ENCODE measurements at places on chromosomes 13 and 19.

DNA sequence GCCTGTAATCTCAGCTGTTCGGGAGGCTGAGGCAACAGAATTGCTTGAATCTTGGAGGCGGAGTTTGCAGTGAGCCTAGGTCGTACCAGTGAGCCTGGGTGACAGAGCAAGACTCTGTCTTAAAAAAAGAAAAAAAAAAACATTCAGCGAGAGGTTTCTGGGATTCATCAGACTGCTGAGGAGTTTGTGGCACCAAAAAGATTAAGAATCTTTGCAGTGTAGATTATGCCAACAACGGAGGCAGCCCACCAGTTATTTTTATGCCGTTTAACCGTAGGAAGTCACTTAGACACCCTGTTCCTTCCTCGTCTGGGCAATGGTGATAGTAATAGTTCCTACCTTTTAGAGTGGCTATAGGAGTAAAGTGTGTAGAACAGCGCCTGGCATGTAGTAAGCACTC lies 2.5 kb downstream of the COX6B1 start:
- no peak for DNase-seq

DNA sequence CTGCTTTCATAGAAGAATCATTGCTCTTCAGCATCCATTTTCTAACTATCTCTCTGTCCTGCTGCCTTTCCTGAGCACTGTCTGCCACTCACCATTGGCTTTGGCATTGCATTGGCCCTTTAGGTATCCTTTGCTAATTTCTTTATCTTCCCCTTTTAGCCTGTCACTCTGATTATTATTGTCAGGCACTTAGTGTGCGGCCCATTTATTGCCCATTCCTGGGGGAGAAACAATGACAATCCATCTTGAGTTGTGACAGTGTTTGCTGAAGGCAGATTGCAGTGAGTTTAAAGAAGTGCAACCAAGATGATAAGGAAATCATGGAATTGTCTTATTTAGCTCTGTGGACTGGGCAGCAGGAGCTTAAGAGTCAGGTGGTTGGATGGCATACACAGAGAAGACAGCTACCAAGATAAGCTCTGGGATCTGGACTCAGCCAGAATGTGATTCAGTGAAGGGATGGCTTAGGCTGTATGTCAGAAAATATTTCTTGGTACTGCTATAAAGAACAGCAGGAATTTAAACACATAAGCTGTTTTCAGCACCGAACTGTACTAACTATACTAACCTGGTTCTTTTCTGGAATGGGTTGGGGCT lies 25.3 kb downstream of the B3GLCT start:
- DNase-seq: no peak

DNA sequence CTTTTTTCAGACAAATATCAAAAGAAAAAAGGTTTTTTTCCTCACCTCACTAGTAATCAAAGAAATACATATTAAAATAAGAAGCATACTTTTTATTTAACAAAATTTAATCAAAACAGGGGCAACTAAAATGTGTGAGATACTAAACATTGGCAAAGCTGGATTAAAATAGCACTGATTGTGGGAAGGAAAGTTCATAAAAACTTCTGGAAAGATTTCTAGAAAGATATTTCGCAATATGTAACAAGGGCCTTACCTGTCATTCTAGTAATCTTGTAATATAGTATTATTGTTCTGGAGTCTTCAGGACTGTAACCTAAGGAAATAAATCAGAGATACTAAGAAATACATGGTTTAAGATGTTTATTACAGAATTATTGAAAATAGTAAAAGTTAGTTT lies 482.5 kb downstream of the SUCLA2 start:
- no peak for DNase-seq

DNA sequence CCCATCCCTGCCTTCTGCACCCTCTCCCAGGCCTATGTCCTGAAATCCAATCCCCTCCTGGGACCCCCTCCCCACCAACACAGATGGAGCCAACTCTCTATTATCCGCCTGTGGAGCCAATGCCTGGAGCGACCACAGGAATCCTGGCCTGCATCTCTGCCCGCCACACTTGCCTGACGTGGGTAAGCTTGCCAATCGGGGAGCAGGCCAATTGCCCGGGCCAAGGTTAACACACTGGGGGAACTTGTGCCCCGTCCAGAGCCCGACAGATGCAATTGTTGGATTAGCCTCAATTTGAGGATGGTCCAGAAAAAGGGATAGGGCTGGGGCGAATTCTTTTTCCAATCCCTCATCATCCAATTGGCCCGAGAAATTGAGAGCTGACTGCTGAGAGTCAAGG lies 5.9 kb downstream of the WIZ start:
- DNase-seq: no peak

- no peak for DNase-seq
Measured at GRCh38 chr13:101673360-101674105, 221.1 kb downstream of the ITGBL1 start.

GRCh38 chr19:4742723-4743646 lies 19.3 kb upstream of the DPP9 start:
- no peak for DNase-seq

- peak; percentile 17 for DNase-seq
Measured at GRCh38 chr13:99226513-99226912, 25.9 kb downstream of the UBAC2 start.

GRCh38 chr19:17339088-17339741 lies 1.9 kb downstream of the GTPBP3 start:
- no peak for DNase-seq

DNA sequence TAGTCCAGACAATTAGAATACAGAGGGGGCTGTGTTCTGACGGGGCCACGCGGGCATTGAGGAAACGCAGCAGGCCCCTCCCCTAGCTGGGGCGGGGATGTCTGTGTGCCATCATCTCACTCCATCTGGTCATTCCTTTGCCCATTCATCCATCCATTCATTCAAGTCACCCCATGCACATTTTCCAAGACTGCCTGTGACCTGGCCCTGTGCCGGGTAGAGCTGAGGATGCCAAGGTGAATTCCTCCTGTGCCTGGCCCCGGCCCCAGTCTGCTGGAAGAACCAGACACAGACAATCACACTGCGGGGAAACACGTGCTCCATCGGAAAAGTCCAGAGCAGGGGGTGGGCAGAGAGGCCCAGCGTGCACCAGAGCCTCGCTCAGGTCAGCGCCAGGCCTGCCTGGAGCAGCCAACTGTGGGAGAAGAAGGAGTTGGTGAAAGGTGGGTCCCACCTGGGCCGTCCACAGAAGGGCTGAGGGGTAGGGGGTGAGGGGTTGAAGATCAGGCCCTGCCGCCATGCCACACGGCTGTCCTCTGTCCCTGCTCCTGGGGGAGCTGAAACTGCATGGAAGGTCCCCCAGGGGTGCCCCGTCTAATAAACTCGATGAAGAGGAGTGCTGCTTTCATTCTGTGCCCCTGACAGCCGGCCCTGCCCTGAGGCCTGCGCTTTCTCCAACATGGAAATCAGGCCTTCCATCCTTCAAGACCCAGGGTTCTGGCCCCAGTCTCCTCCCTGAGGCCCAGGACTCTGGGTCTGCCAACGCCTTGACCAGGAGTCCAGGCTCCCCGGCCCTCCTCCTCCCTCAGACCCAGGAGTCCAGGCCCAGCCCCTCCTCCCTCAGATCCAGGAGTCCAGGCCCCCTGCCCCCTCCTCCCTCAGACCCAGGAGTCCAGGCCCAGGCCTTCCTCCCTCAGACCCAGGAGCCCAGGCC lies 1.6 kb upstream of the CACNG6 start:
- no peak for DNase-seq

GRCh38 chr13:59946944-59947343 lies 216.8 kb downstream of the DIAPH3 start:
- no peak for DNase-seq

DNA sequence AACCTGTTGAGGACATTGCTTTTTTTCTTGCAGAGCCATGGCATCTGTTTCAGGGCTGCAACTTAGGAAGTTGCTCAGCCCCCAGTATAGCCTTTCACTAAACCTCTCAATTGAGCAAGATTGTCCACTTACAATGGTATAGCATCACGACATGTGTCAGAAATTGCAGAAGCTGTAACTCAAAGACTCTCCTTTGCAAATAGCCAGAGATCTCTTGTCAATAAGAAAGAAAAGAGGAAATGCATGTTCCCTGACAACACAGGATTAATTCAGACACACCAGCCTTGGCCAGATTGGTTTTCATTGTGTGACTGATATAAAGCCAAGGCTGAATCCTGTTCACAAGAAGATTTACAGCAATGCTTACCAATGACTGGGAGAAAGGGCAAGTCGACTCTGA lies 38.7 kb upstream of the CYSLTR2 start:
- DNase-seq: no peak

DNA sequence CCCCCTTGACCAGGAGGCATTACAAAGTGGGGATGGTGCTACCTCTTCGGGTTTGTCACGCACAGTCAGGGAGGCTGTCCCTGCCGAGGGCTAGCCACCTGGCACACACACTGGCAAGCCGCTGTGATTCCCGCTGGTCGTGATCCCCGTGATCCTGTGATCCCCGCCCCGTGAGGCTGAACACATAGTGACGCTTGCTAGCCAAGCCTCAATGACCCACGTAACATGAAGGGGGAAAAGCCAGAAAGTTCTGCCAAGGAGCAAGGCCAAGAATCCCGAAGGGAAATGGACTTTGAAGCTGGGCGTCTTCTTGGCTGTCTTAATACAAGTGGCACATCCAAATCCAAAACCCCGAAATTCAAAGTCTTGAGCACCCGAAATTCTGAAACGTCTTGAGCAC lies 13.7 kb downstream of the LDLR start:
- DNase-seq: no peak

GRCh38 chr19:53461866-53462265 lies 5.7 kb upstream of the ZNF813 start:
- no peak for DNase-seq

DNA sequence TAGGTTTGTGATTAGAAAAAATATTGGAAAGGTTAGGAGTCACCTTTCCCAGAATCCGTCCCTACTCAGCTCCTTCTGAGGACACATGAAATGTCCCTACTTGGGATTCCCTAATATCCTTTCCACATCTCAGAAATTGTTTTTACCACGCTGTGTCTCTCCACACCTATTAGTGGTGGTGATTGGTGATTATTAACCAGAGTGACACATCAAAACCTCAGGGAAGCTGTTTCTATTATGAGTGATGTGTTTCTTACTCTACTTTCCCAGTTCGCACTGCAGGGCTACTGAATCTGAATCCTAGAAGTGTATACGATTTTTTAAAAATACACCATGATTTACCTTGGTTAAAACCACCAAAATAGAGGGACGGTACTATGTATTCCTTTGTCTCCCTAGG lies 460.8 kb downstream of the TBC1D4 start:
- no peak for DNase-seq

DNA sequence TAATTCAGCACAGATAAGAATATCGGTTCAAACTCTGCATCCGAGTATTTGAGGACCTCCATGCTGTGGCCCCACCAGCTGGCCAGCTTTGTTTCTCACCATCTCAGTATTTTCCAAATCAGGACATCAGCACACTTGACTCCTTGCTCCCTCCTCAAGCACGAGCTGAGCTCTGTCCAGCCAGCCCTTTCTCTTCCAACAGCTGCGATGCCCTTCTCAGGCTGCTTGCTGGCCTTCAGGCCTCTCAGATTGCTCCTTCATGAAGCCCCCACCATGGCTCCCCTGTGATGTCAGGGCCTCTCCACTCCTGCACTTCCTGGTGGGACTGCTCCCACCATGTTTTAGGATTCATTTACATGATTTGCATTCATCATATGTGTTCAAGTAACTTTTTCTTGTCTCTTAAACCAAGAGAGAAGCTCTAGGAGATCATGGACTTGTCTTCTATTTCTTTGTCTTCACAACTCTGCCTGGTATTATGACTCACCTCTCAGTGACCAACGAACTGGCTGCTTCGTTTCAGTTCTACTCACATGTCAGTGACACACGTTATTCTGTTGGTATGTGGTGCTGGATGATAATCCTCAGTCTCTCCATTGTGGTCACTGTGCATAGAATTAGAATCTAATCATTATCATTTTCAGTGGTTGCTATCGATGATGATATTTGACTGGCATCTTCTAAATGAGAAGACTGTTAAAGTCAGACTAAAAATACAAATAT lies 471.7 kb downstream of the EFNB2 start:
- no peak for DNase-seq

- DNase-seq: no peak
Measured at GRCh38 chr13:46522748-46523030, 30.3 kb upstream of the LRCH1 start.

DNA sequence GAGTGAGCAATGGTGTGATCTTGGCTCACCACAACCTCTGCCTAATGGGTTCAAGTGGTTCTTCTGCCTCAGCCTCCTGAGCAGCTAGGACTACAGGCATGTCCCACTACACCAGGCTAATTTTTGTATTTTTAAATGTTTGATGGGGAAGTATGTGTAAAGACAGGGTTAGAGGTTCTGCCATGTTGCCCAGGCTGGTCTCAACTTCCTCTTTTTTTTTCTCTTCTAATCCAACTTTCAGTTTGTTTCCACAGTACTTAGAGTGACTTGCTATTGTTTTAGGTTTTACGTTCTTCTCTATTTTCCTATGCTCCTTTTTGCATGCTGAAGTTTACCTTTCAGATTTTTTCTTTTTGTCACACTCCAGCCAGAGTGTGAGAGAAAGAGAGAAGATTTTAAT lies 1433.0 kb downstream of the UQCRFS1 start:
- no peak for DNase-seq

GRCh38 chr13:30727491-30728355 lies 7.6 kb upstream of the ALOX5AP start:
- no peak for DNase-seq

DNA sequence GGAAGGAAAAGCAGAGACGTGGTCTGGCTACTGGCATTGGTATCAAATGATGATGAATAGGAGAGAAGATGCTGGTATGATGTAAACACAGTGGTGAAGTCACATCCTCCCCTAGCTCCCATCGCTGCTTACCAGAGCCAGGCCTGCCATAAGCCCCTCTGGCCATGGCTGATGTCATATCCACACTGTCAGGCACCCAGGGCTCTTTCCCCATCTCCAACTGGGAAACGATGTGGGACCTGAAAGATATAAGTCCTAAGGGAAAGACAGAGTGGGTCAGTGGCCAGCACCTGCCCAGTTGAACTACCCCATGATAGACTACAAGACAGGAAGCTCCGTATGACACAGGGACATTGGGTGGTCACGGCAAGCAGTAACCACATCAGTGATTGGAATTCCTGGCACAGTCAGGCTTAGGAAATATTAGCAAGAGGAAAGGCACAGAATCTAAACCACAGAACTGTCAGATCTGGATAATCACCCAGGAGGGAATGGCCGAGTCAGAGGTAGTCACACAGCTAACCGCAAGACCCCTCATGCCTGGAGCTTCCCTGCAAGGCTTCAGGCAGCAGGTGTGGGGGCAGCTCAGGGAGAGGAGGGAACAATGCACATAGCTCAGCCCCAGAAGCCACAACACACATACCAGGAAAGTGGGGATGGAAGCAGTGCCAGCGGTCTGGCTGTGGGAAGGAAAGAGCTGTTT lies 3.8 kb downstream of the ZNF792 start:
- DNase-seq: no peak

- no peak for DNase-seq
Measured at GRCh38 chr13:39998166-39998565, 342.7 kb downstream of the COG6 start.

DNA sequence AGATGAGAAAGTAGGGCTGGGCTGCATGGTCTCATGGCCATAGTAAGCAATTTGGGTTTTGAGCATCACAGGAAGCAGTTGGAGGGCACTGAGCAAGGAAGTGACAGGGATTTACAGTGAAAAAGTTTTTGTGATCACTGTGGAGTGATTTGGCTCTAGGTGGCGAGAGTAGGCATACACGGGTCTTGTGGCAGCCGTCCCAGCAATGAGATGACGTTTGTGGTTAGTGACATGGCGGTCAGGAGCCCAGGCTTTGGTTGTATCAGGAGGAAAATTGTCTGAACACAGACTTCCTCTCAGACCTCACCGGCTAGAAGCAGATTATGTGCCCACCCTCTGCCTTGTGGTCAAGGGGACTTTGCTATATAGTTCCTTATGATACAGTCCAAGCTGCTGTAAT lies 3.3 kb downstream of the ZNF444 start:
- DNase-seq: no peak

All from hematopoietic multipotent progenitor cell treated with erythropoietin and hydrocortisone succinate and interleukin-3 and kit ligand, for 17 days (in vitro differentiated cells).